ENCODE measurements at places on chromosomes 5 and 9.

GRCh38 chr5:178671602-178672144, 44.8 kb upstream of the CLK4 start:
- no peak for DNase-seq

GRCh38 chr9:19119246-19119645, 8.0 kb downstream of the PLIN2 start:
- DNase-seq: no peak

DNA sequence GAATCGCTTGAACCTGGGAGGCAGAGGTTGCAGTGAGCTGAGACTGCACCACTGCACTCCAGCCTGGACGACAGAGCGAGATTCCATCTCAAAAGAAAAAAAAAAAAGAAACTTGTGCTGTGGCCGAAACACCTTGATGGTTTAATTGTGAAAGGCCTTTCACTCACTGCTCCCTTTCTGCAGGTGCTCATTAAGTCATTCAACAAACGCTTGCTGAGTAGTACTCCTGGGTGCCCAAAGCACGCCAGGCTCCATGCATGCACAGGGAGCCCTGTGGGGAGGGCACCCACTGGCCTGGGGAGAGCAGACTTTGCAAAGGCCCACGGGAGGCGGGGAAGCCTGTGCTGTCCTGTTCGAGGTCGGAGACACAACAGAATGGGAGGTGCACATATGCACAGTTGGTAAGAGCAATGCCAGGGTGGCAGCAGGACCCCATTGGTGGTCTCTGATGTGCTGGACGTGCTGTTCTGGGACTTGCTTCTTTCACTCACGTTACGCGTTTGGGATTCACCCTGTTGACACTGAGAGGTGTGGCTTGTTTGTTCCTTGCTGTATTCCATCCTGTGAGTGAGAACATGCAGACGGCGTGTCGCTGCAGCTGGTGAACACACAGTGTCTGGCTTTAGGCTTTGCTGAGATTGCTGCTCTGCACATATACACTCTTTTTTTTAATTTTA, 3.0 kb upstream of the ENTPD2 start:
- DNase-seq: no peak

GRCh38 chr9:91689006-91689405, 261.0 kb downstream of the ROR2 start:
- no peak for DNase-seq

DNA sequence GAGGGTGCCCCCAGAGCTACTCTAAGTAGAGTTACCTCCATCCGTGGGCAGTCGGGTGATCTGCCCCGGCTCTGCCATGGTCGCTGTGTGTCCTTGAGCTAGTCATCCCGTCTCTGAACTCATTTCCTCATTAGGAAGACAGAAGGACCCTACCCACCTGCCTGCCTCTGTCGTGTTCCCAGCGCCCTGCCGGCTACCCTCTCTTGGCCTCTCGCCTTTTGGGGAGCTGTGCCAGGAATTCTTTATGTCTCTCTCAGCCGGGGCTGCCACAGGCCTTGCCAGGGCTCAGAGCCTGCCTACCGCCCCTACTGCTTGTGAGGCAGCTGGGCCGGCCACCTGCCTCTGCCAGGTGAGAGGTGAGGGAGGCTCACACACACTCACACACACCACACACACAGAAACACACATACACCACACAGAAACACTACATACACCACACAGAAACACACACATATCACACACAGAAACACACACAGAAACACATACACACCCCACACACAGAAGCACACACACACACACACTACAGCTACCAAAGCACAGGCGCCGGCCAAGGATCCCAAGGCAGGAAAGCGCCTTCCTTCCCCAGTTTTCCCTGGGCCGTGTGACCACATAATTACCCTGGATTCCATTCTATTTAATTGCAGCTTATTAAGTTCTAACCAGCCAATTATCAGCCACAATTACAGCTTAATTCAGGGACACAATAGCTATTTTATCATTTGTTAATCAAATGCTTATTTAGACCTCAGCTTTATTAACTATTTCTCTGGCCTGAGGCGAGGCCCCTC, 41.7 kb downstream of the UNC5A start:
- no peak for DNase-seq

DNA sequence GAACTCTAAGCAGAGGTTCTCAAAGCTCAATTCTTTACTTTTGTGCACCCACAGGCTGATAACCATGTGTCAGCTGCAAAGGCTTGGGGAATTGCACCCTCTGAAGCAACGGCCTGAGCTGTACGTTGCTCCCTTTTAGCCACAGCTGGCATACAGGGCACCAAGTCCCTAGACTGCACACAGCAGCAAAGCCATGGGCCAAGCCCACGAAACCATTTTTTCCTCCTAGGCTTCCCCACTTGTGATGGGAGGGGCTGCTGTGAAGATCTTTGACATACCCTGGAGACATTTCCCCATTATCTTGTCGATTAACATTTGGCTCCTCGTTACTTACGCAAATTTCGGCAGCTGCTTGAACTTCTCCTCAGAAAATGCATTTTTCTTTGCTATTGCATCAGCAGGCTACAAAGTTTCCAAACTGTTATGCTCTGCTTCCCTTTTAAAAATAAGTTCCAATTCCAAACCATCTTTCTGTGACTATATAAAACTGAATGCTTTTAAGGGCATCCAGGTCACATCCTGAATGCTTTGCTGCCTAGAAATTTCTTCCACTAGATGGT, 23.0 kb downstream of the KIAA0825 start:
- no peak for DNase-seq

GRCh38 chr5:149801307-149801990, 71.3 kb downstream of the PPARGC1B start:
- DNase-seq: no peak

DNA sequence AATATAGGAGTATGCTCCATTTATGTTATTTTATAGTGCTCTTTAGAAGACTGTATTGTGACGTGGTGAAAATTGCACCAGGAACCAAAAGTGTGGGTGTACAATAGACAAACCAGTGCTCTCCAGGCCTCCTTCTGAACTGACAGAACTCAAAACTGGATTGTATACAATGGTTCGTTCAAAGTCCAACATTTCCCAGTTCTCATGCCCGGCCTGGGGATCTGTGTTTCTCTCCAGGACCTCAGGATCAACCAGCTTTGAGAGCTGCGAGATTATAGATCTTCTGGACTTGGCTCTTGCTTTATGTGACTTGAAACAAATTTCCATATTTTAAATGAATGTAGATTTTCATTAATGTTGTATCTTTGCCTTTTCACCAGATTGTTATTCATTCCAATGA, 60.8 kb upstream of the CER1 start:
- no peak for DNase-seq

- DNase-seq: no peak
These were observed 112.7 kb upstream of the PANK3 start for GRCh38 chr5:168691891-168692290.

- no peak for DNase-seq
These were observed 796 bp upstream of the PDLIM7 start for GRCh38 chr5:177498013-177498787.

GRCh38 chr9:113589890-113590289, 126.4 kb downstream of the RGS3 start:
- no peak for DNase-seq

DNA sequence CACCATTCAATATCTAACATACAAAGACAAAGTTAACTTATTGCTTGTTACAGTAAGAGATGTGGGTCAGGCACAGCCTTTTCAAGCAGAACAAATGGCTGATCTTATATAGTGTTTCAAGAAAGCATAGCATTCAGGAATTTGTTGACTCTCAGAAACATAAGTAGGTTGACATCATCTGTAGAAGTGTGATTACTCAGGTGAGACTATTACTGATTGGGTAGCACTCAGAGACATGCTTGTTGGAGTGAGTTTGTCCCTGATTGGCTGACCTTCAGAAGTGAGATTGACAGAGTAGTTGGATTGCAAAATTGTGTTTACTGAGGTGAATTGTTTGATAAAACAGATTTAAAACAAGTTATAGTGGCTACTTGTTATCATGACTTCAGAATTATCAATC, 30.7 kb upstream of the TNPO1 start:
- no peak for DNase-seq

- DNase-seq: no peak
These were observed 130.6 kb upstream of the EPB41L4A start for GRCh38 chr5:112549605-112550166.

GRCh38 chr5:175749591-175749990, 91.7 kb downstream of the HRH2 start:
- DNase-seq: no peak

DNA sequence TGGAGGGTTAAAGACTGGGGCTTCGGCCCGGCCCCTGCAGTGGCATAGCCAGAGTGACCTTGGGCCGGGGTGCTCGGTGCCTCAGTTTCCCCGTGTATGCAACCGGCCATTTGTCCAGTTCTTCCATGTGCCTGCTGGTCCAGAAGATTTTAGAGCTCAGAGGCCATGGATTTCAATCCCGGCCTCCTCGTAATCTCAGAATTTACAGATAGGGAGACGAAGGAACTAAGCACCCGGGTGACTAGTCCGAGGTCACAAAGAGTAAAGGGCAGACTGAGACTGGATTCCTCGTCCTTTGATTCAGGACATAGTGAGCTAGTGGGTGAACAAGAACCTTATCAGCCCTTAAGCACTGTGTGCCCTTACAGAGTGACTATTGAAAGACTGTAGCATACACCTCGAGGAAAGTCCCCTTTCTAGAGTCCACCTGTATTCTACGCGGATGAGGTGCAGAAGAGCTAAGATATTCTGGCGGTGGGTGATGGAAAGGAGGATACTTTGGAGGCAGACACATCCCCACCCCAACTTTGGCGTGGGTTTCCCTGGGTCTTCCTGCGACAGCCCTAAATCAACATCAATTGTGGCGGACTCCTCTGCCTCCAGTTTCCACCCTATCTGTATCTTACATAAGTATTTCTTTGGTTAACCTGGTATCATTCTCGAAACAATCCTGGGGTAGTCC, 597 bp downstream of the SLC31A1 start:
- no peak for DNase-seq

GRCh38 chr5:131541762-131542161, 93.3 kb downstream of the RAPGEF6 start:
- DNase-seq: no peak

DNA sequence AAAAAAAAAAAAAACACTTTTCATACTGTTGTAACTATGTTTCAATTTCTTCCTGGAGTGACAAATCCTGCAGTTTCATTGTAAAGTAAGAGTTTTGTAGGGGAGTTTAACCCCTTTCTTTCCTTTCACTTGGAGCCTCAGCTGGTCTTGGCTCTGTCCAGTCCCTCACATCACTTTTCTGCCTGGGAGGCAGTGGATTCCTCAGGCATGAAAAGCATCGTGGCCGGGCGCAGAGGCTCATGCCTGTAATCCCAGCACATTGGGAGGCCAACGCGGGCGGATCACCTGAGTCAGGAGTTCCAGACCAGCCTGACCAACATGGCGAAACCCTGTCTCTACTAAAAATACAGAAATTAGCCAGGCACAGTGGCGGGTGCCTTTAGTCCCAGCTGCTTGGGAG, 45.6 kb upstream of the MYO10 start:
- no peak for DNase-seq

- DNase-seq: no peak
These were observed 29.8 kb downstream of the NR2F1 start for GRCh38 chr5:93612855-93613243.

DNA sequence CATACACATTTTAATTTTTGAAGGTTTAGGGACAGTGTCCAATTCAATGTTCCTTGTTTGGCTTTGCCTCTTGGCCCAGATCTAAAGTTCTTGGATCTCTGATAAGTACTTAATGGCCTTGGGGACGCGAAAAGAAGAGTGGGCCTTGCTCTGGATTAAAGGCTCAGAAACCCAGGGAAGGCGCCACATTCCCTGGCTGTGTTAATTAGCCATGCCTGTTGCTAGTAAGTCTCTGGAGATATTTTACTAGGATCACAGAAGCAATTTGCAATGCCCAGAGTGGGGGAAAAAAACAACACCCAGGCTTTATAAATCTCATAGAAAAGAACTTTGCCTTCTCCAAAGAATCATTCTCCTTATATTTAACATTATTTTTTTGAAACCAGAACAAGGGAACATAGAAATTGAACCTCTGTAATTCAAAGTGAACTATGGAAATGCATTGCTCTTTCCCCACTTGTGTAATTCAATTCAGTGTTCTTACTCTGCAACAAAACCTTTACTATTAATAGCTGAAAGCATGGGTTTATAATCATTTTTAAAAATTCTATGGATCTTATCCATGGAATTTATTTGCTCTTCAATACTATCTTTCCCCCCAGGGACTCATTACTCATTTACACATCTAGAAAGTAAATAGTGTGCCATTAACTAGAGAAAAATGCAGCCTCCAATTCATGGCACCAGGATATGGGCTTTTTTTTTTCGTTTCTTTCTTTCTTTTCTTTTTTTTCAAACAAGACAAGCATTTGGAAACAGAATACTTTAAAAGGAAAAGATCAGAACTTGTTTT, 172.2 kb upstream of the ANKRD55 start:
- no peak for DNase-seq

DNA sequence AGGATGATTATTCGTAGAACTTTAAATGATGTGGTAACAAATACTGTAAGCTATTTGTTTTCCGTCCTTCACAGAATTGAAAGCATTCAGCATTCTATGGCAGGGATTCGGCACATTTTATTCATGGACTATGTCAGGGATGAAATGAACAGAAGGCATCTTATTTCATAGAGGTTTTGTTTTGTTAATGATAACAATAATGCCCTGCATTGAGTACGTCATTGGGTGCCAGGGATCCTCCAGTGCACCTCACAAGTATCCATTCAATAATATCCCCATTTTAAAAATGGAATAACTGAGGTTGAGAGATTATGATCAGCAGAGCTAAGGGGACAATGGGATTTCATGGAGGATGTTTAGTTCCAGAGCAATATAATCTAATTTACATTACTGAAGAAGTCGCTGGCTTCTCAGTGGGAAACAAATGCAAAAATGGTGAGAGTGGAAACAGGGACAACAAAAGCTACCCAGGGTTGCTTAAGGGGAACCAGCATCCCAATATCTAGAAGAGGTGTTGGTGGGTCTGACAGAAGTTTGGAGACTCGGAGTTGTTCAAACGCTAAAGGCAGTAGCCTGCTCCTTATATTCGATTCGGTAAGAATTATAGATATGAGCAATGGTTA, 985.7 kb upstream of the WWC1 start:
- no peak for DNase-seq

DNA sequence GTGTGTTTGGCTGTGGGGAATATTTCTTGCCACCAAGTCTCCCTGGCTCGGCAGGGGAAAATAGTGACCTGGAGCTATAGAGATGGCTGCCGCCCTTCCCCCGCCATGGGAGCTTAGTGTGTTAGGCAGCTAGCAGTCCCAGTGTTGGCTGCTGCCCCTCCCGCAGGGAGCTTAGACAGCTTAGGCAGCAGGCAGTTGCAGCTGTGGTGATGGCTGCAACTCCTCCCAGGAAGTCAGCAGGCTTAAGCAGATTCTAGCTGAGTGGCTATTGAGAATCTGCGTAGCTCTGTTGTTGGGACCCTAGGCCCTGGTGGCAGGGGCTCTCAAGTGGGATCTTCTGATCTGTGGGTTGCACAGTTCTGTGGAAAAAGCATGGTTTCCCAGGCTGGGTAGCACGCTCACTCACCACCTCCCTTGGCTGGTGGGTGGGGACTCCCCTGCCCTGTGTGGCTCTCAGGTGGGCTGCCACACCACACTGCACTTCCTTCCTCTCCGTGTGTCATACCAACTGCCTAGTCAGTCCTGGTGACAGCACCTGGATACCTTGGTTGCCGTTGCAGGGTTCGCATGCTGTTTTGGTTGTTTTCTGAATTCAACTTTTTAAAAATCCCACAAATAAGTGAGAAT, 9.3 kb downstream of the OR1N2 start:
- no peak for DNase-seq

Measured in head of caudate nucleus (tissue), 42 donors.